ENCODE measurements at places on chromosomes 2 and 18. TPM values are rescaled to one million over a fixed set of nuclear protein-coding genes. Genes with fewer than 3 reads are reported as not detected.

The DSG1 gene
- 0.11 TPM for polyA plus RNA-seq

The KIAA2012 gene
- polyA plus RNA-seq = 0.17 TPM

The RETREG2 gene
- polyA plus RNA-seq = 121 TPM

The AQP12B gene
- polyA plus RNA-seq = 1.1 TPM

The CD8B2 gene
- 0.29 TPM for polyA plus RNA-seq

DNA sequence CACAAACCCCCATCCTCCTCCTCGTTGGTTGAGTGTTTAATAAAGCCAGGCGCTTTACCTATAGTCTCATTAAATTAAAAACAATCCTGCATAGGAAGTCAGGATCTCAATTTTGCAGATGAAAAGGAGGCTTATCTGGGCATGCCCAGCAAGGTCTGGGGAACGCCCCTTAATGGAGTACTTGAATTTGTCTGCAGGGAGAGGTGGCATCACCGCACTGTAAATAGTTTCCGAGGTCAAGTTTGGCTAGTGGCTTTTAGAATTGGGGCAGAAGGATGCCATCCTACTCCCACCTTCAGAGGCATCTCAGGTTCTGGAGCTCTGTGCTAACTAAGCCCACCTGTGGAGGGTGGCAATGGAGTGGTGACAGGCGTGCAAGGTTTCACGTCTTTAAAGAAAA is 149.2 kb downstream of the TGIF1 start:
- DNase-seq = no peak

GRCh38 chr2:190718652-190719526 is 70.0 kb downstream of the NAB1 start:
- DNase-seq = no peak

GRCh38 chr18:58863539-58864145 is 1.0 kb upstream of the ZNF532 start:
- DNase-seq = no peak

DNA sequence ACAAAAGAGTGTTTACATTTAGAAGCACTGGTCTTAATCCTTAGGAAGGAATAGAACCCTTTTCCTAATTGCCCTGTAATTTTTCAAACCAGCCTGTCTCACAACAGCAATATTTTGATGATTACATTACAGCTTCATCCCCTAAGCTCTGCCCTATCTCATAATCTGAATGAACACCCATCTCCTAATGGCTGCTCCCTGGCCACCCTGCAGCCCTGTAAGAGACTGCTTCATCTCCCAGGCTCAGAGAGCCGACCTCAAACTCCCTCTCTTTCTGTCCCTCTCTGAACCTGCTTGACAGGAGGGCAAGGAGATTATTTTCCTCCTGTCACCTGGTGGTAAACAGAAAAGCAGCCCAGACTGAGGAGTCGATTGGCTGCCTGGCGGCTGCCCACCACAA is 107.8 kb downstream of the MAIP1 start:
- DNase-seq = no peak

- DNase-seq = peak; percentile 44
Observed at GRCh38 chr2:64203858-64204632, 59.8 kb upstream of the PELI1 start.

- DNase-seq = no peak
Observed at GRCh38 chr2:168434146-168434545, 21.9 kb upstream of the CERS6 start.

DNA sequence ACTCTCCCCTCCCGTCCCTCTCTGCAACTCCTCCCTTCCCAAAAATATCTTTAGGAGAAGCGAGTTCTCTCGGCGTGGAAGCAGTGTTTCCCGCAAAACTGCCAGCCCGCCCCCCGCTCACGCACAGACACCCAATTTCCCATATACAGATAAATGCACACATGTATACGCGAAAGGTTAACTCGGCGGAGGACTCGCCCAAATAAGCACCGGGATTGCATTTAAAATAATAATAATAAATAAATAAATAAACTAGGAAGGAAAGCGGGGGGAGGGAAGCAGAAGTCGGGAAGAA is 70.0 kb upstream of the PSMD14 start:
- DNase-seq = no peak

- DNase-seq = no peak
Observed at GRCh38 chr18:74413836-74414235, 43.3 kb downstream of the DIPK1C start.

DNA sequence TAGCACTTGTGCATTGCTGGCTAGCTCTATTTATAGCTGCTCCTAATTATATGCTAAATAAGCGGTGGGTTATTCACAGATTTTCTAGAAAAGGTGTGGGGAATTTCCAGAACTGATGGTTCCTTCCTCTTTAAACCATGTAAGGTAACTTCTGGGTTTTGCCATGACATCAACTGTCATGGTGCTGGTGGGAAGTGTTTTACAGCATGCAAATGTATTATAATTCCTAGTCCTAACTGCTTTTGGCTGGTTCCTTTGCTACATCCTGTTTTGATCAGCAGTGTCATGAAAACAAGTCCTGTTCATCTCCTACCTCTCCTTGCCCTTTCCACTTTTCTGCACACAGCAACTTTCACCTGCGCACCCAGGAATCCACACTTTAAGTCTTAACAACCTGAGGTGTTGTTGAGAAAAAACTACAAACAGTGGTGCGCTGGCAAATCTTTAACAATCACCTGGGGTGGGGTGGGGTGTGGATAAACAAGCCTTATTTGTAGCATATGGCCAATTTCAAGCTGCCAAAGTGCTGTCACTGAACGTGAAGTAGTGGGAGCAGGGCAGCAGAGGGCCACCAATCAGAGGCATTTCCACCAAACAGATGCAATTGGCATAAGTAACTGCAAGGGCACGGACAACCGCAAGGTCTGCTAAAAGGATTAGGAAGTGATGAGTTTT is 33.4 kb upstream of the SKOR2 start:
- no peak for DNase-seq

GRCh38 chr2:211722928-211723327 is 815.7 kb downstream of the ERBB4 start:
- DNase-seq = no peak

- no peak for DNase-seq
Observed at GRCh38 chr18:5413447-5413846, 117.9 kb upstream of the ZBTB14 start.
